ENCODE measurements at places on chromosomes 1 and 21.
A peak's percentile ranks its signal among the peaks of the same experiment; 100 is the strongest.

DNA sequence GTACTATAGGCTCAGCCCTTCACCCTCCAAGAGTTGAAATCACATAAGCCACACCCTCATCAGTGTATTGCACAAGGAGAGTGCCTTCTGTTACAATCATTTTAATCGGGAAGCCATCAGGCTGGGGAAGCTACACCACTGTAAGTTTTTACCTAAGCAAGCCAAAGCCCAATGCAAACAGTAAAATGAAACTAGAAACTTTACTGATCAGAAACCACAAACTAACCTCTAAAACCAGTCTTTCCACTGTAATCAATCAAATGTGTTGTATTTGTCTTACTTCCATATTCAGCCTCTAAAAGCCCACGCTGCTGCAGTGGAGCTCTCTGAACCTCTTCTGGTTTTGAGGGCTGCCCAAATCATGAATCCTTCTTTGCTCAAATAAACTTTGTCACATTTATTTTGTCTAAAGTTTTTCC lies 26.2 kb downstream of the CAPN8 start:
- no peak for DNase-seq

DNA sequence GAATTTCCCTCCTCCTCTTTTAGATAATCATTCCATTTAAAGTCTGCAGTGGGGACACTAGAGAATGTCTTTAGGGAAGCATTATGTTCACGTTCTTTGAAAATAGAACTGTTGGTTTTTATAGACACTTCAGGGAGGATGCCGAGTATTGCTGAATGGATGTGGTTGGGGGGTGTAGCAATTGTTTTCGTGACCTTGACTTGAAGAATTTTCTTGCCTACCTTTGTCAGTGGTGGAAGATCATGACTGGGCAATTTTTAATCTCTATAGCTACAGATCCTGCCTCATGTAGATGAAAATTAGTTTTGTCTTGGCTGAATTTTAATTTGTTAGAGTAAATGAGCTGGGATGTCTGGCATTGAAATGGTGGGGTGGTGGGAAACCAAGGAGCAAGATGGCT lies 3.8 kb downstream of the SMG7 start:
- DNase-seq = peak; percentile 16

GRCh38 chr1:225418598-225418997 lies 9.2 kb downstream of the LBR start:
- no peak for DNase-seq

- DNase-seq = no peak
Observed at GRCh38 chr1:19232524-19232846, 18.8 kb downstream of the EMC1 start.

DNA sequence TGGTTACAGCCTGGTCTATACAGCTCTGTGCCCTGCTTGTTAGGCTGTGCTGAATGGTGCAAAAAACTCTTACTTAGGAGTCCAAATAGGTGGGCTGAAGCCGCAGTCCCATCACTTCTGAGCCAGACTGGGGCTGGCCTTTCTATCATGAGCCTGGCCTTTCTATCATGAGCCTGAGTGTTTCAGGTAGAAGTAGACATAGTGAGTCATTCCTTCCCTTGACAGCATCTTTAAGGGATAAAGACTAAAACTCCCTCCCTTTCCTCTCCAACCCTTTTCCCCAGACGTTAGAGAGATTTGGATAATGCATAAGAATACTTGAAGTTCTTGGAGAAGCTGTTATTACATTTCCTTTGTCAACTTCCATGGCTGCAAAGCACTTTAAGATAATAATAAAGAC lies 46.5 kb upstream of the PARP1 start:
- DNase-seq = no peak

DNA sequence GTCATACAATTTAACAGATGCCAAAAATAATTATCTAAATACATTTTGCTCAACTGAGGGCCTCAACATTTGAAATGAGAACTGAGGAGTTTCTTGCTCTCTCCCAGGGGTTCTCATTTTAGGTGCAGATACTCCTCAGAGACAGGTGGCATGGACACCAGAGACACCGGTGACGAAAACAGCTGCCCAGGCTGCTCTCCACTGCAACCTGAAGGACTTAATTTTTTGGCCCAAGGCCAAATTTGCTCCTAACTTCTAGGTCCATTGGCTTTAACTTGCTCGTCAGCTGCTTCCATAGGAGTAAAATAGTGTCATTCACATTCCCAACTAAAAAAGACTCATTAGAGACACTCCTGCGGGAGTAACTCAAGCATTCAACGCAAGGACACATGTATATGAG lies 87.0 kb downstream of the NRIP1 start:
- no peak for DNase-seq

- peak; percentile 64 for DNase-seq
Observed at GRCh38 chr1:45009956-45010854, 919 bp downstream of the HECTD3 start.

DNA sequence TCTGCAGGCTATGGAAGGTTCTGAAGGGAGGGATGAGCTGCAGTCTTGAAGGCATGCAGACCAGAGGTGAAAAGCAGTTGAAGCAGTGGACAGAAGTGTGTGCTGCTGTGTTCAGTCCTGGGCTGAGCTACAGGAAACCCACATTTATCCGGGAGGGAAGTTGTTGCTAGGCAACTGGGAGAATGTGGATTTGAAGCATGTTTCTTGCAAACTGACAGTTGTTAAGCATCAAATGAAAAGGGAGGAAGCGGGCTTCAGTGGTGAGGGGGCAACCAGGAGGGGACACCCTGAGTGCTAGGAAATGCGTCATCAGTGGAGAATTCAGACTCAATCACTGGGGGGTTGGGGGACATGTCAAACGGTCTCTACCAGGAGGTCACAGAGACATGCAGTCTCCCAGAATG lies 28.7 kb downstream of the ABCA4 start:
- no peak for DNase-seq

DNA sequence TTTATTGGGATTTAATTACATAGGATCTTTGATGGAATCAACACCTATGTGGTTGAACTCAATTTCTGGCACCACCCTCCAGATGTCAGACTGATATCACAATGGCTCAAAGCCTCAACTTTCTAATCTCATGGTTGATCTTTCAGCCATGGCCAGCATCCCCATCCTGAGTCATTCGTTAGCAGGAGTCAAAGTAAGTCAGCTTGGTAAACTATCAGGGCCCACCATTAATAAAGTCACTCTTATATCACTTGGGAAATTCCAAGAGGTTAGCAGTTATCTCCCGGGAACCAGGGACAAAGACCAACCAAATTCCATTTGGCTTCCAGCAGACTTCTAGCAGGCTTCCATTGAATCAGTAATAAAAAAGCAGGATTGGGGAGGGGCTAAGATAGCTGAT lies 50.7 kb upstream of the TNFSF4 start:
- DNase-seq = no peak
